ENCODE measurements at places on chromosomes 1 and 21.
A peak's percentile ranks its signal among the peaks of the same experiment; 100 is the strongest.

DNA sequence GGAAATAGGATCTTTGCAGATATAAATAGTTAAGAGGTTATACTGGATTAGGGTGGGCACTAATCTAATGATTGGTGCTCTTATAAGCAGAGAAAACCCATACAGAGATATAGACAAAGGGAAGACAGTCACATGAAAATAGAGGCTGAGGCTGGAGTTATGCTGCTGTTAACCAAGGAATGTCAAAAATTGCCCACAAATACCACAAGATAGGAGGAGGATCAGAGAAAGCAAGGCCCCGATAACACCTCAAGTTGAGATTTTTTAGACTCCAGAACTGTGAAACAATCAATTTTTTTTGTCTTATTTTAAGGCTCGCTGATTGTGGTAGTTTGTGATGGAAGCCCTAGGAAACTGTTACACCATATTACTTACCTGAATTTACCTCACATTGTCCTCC is 513.2 kb downstream of the COL11A1 start:
- no peak for DNase-seq

GRCh38 chr1:97423403-97423802 is 497.4 kb downstream of the DPYD start:
- no peak for DNase-seq

GRCh38 chr1:230228236-230228897 is 161.3 kb downstream of the GALNT2 start:
- no peak for DNase-seq

GRCh38 chr1:11309385-11309784 is 36.4 kb downstream of the UBIAD1 start:
- DNase-seq, result no peak

GRCh38 chr1:115458426-115459114 is 120.5 kb upstream of the NGF start:
- no peak for DNase-seq

DNA sequence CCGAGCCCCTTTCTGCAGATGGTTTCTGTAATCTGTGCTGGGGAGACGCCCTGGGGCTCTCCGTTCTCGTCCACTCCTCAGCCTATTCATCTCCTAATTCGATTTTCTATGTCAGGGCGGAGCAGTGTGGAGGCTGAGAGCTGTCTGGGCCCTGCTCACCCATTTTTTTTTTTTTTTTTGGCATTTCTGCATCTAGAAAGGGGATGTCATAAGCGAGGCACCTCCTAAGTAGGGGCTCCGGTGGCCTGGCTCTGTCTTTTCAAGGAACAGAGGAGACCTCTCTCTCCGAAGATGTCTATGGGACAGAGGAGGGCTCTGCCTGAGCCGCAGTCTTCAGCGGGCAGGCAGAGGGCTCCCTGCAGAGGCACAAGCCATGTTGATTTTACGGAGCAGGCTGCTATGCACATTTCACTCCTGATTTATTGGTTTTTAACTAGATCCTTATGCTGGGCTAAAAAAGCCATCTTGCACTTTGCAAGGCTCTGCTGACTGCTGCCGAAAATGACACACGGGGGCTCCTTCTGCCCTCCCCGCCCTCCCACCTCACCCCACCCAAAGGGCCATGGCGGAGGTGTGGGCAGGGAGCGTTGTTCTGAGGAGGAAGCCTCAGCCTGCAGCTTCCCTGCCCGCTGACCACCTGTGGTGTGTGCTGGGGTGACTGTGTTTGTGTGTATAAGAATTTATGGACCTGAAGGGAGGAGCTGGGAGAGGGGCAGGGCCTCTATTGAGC is 71.0 kb downstream of the FOXD2 start:
- peak; percentile 18 for DNase-seq
